Cerebellar nuclear complex (tissue), 1 donor: ENCODE measurements at places on chromosomes 7 and 10.

DNA sequence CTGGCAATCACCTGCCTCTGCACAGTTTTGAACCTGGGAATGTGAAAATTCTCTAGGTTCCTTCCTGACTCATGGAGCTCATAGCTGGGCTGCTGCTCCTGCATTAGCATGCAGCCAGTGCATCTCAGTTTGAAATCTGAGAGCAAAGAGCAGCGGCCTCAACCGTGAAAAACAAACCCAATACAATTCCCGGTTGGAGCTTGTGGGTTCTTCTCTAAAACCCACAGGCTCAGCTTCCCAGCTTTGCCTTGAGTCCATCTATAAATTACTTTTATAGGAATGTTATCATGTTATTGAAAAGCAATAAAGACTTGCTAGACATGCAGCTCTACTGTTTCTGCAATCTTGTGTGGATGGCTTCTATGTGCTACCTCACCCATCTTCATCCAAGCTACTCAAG, 191.7 kb downstream of the CXCL12 start:
- DNase-seq: no peak

GRCh38 chr10:110357252-110357780, 52.6 kb upstream of the SMNDC1 start:
- no peak for DNase-seq

- DNase-seq: no peak
Measured at GRCh38 chr10:62853710-62854109, 37.5 kb upstream of the EGR2 start.

GRCh38 chr7:36002900-36003299, 150.2 kb upstream of the EEPD1 start:
- no peak for DNase-seq

- DNase-seq: no peak
Measured at GRCh38 chr10:76667408-76668370, 969.9 kb downstream of the KCNMA1 start.

DNA sequence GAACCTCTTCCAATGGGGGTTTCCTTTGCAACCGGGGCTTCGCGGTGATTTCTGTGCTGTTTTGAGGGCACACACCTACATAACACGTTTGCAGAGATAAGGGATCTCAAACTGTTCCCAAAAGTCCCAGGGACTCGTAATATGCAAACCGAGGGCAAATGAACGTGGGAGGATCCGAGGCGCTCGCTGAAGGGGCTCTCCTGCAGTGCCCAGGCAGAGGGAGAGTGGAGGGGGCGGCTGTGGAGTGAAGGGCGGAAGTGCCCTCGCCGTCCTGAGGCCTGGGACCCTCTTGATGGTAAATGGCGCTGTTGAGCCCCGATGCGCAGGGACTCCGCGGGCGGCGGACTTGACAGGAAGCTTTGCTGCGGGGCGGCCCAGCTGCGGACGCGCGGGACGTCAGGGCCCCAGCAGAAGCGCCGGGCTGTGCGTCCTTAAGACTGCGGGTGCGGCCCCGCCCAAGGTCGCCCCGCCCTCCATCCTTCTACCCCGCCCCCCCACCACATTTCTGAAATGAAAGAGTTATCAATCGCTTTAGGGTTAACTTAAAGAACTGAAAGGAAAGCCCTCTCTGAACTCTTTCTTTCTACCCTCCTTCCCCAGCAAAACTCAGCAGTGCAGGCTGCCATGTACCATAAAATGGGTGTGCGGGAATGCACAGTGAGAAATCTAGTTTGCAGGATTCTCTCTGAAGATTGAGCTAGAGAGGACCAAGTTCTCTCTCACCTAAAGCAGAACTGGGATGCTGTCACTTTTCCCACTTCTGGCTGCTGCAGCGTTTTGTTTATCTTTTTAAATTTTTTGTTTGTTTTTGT, 151.8 kb upstream of the YAE1 start:
- DNase-seq: no peak

GRCh38 chr10:114571316-114571999, 86.6 kb downstream of the ABLIM1 start:
- DNase-seq: peak; percentile 8

DNA sequence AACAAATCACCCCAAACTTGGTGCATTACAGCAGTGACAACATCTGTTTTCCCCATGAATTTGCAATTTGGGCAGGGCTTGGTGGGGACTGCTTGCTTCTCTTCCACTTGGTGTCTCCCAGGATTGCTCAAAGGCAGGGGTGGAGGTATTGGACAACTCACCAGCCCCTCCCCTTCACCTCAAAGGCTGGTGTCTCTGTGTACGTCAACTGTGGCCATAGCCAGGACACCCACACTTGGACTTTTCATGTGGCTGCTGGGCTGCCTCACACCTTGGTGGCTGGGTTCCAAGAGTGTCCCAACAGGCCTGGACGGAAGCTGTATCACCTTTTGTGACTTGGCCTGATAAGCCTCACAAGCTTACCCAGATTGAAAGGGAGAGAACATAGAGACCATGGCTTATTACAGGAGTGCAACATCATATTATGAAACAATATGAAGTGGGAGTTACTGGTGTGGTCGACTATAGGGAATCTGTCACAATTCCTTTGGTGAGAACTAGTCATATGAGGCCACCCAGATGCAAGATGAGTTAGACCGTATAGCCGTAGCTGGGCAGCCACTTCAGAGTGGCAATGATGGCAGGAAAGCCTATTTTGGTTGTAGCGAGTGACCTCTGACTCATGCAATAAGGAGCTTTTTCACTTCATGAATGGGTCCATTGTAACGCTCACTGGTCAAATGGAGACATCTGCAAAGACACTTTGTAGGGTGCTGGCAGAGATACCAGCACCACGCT, 187.6 kb upstream of the ITGB1 start:
- no peak for DNase-seq

- no peak for DNase-seq
Measured at GRCh38 chr10:77633376-77633775, 4.2 kb downstream of the KCNMA1 start.

DNA sequence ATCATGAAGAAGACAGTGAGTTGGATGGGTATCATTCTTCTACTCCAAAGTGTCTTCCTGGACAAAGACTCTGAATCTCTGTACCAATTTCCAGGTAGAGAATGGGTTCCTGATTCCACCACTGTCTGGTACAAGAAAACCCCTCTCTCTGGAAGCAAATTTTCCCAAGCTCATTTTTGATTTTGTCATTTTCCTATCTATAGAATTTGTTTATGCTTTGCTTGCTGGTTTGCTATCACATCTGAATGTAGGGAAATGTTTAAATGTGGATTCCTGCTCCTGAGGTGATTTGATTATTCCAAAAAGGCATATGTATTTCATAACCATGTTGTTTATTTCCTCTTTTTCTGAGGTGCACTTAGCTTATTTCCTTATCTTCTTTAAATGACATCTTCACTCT, at the start of gene TAS2R16:
TSS of gene TAS2R16 (minus strand) at position 101 of the 400 bp plus-strand sequence. CDS start at position 35, 66 bp downstream.
- no peak for DNase-seq

GRCh38 chr10:120039826-120040225, 147.3 kb downstream of the SEC23IP start:
- DNase-seq: no peak

- no peak for DNase-seq
Measured at GRCh38 chr10:106956216-106956915, 208.1 kb downstream of the SORCS1 start.

DNA sequence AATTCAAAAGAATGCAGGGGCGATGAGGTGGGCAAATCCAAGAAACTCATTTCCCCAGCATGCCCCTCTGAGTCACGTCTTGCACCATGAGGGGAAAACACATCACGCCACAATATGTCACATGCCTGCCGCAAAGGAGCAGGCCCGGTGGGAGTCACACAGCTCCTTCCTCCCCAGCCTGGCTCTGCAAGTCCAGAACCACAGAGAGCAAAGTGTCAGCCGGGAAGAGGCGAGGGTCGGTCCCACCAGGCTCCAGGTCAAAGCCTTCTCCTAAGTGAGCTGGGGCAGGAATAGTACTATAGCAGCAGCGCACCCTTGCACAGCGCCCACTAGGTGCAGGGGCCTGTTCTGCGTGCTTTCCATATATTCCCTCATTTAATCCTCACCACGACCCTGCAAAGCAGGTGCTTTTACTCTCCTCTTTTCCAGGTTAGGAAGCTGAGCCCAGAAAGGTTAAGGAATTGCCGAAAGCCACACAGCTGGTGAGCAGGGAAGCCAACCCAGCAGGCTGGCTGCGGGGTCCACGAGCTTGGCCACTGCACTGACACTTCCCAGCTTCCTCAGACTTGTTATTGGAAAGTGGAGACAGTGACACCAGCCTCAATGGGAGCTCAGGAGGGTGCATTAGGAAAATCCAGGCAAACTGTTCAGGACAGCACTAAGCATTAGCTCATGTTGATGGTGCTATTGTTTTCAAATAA, 94.0 kb upstream of the ZMIZ1 start:
- DNase-seq: no peak

DNA sequence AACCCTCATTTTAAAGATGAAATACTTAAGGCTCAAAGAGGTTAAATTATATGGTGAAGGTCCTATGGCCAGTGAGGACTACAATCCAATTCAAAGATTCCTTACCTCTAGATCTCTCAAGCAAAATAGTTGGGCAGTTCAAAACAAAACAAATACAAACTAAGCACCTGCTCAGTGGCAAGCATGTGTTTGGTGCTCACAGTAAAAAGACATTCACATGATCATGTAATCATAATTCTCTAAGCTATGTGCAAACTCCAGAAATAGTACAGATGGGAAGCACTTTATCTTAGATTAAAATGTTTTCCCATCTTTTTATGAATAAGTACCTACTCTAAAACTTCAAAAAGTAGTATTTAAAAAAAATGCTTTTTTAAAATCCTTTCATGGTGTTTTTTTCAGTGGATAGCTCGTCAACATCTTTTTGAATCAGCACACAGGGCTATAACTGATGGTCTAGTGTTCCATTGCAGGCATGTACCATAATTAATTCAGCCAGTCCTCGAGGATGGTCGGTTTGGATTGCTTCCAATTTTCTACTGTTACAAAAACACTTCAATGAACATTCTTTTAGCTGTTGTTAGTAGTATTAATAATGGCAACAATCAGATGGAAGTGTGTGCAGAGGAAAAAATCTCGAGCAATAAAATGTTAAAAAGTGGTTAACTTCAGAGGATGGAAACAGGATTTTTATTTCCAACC, 58.4 kb downstream of the CHCHD3 start:
- no peak for DNase-seq

DNA sequence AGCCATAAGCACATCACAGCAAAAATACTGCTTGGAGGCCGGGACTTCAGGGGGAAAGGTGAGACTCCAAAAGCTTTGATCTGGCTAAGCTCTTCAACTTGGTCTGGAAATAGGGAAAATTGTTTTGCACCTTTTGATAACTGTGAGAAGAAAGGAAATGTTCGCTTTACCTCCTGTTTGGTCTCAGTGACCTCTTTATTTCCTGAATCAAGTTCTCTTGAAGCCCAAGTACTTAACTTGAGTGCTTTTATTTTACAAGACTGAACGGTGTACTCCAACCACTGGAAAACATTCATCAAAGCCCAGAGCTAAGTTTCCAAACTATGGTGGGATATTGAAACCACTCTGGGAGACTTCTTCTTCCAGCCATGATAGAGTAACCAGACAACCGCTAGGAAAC, 5.3 kb downstream of the C10orf90 start:
- DNase-seq: no peak

DNA sequence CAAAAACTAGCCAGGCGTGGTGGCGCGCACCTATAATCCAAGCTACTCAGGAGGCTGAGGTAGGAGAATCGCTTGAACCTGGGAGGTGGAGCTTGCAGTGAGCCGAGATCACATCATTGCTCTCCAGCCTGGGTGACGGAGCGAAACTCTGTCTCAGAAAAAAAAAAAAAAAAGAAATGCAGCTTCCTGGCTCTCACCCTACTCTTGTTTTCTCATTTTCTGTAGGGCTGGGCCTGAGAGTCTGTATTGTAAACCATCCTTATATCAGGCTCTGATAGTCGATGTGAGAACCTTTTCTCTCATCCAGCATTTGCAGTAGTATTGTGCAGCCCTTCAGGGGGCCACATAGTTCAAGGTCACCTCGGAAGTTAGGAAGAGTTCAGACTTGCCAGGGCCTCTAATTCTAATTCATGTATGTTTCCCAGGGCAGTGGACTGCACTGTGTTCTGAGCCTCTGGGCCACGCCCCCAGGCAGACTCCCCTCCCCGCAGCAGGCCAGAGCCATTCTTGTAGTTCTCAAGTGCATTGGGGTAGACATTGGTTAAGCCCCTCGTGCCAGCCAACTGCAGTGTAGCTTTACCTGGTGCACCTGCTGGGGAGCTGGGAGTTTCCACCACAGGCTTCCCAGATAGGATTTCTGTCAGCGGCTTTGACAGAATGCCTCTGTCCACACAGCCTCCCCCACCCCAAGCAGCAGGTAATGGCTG, 38.3 kb upstream of the PDCD4 start:
- no peak for DNase-seq

DNA sequence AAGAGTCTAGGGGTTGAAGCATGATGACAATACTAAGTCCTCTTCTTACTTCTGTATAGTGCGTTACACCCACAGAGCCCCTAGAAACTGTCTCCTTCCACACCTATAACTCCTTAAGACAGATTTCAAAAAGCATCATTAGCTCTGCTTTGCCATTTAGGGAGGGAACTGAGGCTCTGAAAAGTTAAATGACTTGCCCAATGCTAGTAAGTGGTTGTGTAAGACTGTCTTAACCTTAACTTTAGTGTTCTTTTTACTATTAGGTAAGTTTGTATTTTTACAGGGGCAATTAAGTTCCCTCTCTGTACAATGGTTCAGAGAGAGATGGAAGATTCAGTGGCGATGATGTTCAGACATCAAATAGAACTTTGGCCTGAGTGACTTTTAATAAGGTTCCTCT, 72.7 kb upstream of the ASAH2 start:
- DNase-seq: no peak

- DNase-seq: no peak
Measured at GRCh38 chr10:80443531-80443974, 10.6 kb upstream of the TSPAN14 start.

GRCh38 chr7:17674943-17675608, 265.2 kb downstream of the SNX13 start:
- DNase-seq: no peak

GRCh38 chr7:602341-603141, 82.9 kb upstream of the PDGFA start:
- DNase-seq: no peak

- no peak for DNase-seq
Measured at GRCh38 chr7:90250601-90251303, 5.8 kb downstream of the CFAP69 start.

DNA sequence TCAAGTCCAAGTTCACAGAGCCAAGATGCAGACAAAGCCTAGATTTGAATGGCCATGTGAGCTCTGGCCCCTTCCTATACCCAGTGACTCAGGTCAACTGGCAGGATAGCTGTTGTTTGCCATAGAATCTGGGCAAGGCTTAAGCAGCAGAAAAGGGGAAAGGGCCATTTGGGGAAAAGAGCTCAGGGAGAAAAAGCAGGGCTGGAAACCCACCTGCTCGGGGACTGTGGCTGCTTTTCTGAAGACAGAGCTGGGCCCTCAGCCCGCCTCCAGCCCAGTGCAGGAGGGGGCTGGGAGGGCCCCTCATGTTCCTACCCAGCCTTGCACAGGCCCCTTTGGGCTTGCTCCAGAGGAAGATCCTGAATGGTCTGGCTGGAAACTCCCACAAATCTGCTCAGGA, 32.6 kb upstream of the HABP2 start:
- no peak for DNase-seq

- DNase-seq: no peak
Measured at GRCh38 chr7:11235491-11235890, 261.8 kb downstream of the PHF14 start.

- DNase-seq: no peak
Measured at GRCh38 chr7:44634839-44635591, 28.6 kb downstream of the OGDH start.
